ENCODE measurements at places on chromosomes 5 and 9.
A peak's percentile ranks its signal among the peaks of the same experiment; 100 is the strongest.

DNA sequence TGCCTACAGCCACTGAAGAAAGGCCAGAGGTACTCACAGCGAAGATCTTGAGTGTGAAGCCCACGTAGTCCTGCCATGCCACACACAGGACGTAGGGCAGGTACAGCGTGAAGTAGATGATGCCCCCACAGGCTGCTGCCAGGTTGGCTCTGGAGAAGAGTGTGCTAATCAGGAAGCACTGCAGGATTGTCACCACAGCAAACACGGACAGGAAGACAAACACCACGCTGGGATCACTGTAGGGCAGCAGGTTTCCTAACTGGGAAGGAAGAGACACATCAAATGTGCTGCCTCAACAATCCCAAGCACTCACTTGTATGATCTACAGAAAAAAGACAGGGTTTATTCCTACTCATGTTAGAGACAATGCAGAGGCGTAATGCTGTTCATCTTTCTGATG, 63.0 kb downstream of the NIPSNAP3B start:
- H3K4me1 ChIP-seq = peaks cover 4% of the 10 kb centered on the region
- DNase-seq = no peak
- no peak overlapping the region for H3K4me3 ChIP-seq
- no peaks in the 10 kb centered on the region for H3K27me3 ChIP-seq
- H3K36me3 ChIP-seq = peaks cover 61% of the 10 kb centered on the region
- H3K27ac ChIP-seq = no peak overlapping the region

DNA sequence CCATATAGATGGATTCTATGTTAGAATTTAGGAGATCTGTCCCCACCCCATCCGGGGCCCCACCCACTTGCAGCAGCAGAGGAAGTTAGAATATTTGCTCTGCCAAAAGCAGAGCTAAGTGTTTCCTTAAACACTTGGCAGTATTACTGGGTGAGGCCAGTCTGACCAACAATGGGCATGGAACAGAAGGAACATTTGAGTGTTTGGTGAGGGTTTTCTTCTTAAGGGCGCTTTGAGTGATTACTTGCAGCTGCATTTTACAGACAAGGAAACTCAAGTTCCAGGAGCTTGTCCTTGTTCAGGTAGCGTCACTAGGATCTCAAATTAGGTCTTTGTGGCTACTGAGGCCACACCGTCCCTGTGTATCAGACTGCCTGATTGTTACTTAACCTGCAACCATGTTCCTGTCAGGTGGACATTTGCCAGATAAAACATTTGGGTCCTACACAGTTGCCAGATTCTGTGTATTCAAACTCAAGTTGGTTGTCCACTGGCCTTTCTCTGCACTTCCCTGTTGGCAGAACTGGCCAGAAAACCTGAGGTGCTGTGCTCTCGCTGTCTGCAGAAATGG, 59.3 kb downstream of the SLC46A2 start:
- no peaks in the 10 kb centered on the region for H3K36me3 ChIP-seq
- no peaks in the 10 kb centered on the region for H3K27me3 ChIP-seq
- no peak for DNase-seq

- H3K4me1 ChIP-seq = no peaks in the 10 kb centered on the region
- no peak for DNase-seq
- H3K36me3 ChIP-seq = no peaks in the 10 kb centered on the region
- H3K4me3 ChIP-seq = no peak overlapping the region
- no peaks in the 10 kb centered on the region for H3K27me3 ChIP-seq
These were observed 131.4 kb downstream of the FAM114A2 start for GRCh38 chr5:153907170-153907775.

- H3K36me3 ChIP-seq = no peaks in the 10 kb centered on the region
- DNase-seq = no peak
- peaks cover 24% of the 10 kb centered on the region for H3K4me1 ChIP-seq
These were observed 480 bp upstream of the CCDC69 start for GRCh38 chr5:151224372-151224771.

DNA sequence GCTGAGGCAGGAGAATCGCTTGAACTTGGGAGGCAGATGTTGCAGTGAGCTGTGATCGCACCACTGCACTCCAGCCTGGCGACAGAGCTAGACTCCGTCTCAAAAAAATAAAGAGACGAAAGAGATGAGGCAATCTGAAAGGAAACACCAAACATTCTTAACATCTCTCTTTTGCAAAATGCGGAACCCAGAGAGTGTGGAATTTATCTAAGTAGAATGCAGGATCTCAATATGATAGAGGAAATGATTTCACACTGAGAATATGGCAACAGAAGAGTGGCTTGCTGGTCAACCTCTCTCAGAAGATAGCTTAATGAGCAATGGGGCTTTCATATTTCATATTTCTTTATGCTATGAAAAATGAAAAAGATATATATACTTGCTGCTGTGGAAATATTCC, 33.4 kb upstream of the PCA3 start:
- H3K4me1 ChIP-seq = no peaks in the 10 kb centered on the region
- no peak overlapping the region for H3K27ac ChIP-seq
- no peaks in the 10 kb centered on the region for H3K27me3 ChIP-seq

GRCh38 chr5:93070938-93071337, 510.1 kb downstream of the NR2F1-AS1 start:
- H3K27ac ChIP-seq = no peak overlapping the region
- DNase-seq = no peak
- H3K4me1 ChIP-seq = no peaks in the 10 kb centered on the region
- no peak overlapping the region for H3K4me3 ChIP-seq
- H3K27me3 ChIP-seq = peaks cover 92% of the 10 kb centered on the region
- H3K36me3 ChIP-seq = no peaks in the 10 kb centered on the region

- peaks cover 25% of the 10 kb centered on the region for H3K4me1 ChIP-seq
- no peaks in the 10 kb centered on the region for H3K27me3 ChIP-seq
- H3K36me3 ChIP-seq = no peaks in the 10 kb centered on the region
- no peak for DNase-seq
- H3K4me3 ChIP-seq = no peak overlapping the region
- H3K27ac ChIP-seq = peak overlapping the region; percentile 8
These were observed 57.0 kb downstream of the ADAMTS2 start for GRCh38 chr5:179288101-179288808.

- H3K27me3 ChIP-seq = no peaks in the 10 kb centered on the region
- H3K36me3 ChIP-seq = no peaks in the 10 kb centered on the region
- no peak for DNase-seq
- H3K27ac ChIP-seq = no peak overlapping the region
These were observed 179.5 kb upstream of the PPP1R2B start for GRCh38 chr5:156670615-156671014.

DNA sequence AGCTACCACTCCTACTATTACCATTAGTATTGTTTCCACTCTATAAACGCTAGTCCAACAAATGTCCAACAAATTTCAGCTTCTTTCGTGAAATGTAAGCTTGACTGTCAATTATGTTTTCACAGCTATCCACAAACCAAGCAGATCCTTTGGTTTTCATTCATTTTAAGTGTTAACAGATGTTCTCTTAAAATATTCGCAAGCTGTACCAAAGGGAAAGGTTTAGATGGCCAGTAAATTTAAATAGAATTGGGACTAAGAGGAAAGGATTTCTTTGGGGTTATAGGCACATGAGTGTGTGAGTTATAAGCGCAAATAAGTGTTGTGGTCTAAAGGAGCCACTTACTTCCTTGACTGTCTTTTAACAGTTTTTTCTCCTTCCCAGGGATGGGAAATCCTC, 136.8 kb upstream of the ADRA1B start:
- H3K4me1 ChIP-seq = no peaks in the 10 kb centered on the region
- no peak overlapping the region for H3K27ac ChIP-seq
- peaks cover 2% of the 10 kb centered on the region for H3K27me3 ChIP-seq

DNA sequence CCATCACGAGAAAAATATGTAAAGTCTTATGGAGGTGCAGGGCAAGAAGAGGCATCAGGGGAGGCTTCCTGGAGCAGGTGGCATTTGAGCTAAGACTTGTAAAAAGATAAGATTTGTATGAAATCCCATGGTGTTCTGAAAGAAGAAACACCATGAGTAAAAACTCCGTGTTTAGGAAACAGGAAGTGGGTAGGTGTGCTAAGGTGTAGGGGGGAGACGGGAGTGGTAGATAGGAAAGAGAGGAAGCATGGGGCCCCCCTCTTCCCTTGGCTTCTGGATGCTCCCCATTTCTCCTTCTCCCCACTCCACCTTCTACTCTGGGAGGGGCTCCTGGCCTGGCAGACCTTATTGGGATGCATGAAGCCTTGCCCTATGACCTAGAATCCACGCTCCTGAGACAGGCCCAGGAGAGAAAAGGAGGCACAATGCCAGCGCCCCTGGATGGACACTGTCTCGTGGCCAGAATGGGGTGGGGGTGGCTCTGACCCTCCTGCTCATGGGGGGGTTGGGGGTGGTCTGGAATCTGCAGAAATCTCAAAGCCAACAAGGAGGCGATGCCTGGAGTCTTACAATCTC, 103.6 kb downstream of the GTF3C4 start:
- DNase-seq = no peak
- H3K27ac ChIP-seq = no peak overlapping the region
- no peaks in the 10 kb centered on the region for H3K27me3 ChIP-seq
- H3K4me3 ChIP-seq = no peak overlapping the region
- no peaks in the 10 kb centered on the region for H3K4me1 ChIP-seq

DNA sequence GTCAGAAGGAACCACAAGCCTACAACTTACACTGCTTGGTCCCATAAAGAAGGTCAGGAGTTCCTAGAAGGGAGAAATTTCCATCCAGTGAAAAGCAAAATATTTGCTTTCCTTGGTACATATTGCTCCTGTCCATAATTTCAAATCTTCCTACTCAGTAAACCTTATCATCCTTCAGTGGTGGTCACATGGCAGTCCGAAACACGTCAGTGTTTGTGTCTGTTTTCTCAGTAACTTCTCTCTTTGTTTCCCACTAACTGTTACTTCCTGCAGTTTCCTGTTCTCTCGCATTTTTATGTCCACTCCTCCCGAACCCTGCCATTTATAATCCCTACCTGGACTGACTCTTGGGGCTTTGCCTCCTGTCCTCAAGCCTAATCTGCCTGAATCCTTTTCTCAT, 129.1 kb downstream of the FANCC start:
- H3K27me3 ChIP-seq = no peaks in the 10 kb centered on the region
- peaks cover 7% of the 10 kb centered on the region for H3K4me1 ChIP-seq
- no peak for DNase-seq
- H3K36me3 ChIP-seq = no peaks in the 10 kb centered on the region
